ENCODE measurements at places on chromosomes 7 and 10.

DNA sequence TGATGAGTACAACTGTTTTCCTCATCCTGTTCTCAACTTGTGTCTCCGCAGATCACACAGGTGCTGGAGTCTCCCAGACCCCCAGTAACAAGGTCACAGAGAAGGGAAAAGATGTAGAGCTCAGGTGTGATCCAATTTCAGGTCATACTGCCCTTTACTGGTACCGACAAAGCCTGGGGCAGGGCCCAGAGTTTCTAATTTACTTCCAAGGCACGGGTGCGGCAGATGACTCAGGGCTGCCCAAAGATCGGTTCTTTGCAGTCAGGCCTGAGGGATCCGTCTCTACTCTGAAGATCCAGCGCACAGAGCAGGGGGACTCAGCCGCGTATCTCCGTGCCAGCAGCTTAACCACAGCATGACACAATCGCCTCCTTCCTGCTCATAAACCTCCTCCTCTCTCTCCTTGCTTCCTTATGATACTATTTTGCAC, 126.7 kb upstream of the PRSS58 start:
- peak; percentile 5 for DNase-seq

DNA sequence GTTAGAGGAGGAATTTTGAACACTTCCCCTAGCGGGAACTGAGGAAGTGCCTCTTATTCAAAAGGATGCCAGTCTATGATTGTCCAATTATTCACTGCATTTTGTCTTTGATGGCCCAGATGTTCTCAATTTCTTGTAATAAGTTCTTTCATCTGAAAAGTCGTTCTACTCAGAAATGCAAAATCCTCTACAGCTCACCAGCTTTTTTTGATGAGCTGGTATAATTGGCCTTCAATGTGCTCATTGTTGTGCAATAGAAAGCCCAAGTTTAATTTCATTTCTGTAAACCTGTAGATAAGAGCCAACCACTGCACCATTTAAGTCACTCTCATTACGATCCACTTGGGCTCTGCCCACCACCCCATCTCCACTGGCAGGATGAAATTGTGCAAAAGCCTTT, 978.7 kb upstream of the AUTS2 start:
- DNase-seq, result no peak

DNA sequence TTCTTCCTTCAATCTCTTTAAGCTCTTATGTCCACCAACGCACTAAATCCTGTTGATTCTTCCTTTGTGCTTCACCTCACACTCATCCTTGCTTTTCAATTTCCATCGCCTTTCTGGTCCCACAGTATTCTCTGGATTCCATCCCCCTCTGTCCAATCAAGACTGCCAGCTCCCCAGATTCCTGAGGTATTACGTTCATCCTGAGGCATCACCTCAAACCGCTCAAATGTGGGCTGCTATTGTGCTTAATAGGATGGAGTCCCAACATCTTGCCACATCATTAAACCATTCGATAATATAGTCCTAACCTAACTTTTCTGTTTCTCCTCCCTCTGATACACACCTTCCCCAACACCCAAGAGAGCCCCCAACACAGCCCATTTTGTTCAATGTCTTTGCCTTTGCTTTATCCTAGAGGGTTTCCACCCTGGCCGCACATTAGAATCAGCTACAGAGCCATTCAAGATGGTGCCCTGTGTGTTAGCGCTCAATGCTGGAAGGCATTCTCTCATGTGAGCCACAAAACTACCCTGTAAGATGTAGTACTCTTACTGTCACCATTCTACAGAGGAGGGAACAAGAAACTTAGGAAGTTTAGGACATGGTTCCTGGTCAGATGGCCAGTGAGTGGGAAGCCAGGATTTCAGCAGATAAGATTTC, 79.5 kb upstream of the LEP start:
- DNase-seq, result no peak

GRCh38 chr7:30472784-30473775, 5.5 kb downstream of the NOD1 start:
- DNase-seq, result no peak

GRCh38 chr7:127807340-127807739, 155.3 kb downstream of the SND1 start:
- no peak for DNase-seq

DNA sequence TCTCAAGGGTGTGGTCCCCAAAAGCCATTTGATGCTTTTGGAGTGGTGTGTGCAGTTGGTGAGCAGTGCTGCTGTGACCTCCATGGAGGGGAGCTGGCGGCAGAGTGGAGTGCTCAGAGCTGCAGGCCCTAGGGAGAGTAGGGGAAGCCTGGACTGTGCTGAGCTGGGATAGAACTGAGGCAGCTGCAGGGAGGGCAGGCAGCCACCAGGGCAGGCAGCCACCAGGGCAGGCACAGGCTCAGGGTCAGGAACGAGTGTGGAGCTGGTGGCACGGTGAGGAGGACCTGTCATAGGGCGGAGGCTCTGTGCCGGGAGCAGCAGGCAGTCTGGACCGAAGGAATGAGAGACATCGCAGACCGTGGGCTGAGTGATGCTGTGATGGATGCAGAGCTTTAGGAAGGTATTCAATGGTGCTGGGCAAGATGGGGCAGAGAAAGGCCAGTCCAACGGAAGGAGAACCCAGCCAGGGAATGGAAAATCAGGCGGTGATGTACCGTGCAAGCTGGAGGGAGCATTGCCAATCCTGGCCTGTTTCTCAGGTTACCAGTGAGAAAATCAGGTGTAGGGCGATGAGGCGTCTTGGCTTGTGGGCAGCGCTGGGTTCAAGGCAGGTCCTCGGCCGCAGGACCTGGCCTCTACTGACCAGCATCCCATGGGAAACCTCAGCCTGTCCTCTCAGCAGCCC, 152.6 kb downstream of the CAMK1D start:
- DNase-seq, result no peak

DNA sequence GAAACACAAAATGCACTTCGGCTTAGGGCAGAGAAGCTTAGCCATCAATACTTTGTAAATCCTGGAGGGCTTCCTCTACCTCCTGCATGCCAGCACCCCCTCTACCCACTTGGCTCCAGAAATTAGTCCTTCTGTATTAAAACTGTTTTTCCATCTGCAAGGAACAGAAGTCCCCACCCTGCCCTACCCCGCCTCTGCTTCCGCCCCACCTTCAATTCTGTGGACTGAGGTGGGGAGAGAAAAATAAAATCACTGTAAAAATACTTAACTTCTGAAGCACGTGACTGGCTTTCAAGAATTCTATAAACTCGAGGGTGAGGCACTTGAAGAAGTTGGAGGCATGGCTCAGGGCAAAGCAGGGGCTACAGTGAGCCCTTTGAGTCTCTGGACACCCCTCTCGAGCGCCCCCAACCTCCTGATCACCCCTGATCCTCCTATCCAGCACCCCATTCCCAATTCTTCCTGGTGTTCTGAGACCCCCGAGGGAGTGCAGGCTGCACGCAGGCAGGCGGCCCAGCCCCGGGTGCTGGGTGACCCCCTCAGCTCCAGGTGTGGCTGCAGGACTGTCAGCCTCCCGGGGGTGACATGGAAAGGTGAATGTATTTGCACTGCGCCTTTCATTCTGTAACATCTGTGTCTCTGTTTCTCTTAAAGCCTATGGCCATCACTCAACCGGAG, 7.3 kb upstream of the KIAA1217 start:
- no peak for DNase-seq

DNA sequence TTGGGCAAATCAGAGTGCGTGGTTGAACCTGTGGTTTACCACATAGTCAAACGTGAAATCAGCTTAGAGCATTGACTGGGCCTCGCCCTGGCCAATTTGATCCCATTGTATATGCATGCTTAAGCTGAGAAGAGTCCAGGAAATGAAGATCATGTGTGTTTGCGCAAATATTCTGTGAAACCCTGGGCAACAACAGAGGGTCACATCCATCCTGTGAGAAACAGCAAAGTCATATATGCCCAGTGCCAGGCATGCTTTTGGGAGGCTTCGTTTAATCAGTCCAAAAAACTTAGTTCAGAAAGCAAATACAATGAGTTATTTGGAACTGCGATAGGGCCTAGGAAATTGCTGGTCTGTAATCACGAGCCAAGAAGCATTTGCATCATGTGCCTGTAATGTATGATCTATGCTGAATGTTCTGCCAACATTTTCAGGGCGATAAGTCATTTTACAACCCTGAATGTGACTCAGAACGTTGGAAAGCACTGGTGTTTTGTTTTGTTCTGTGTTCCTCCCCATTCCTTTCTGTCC, 412.1 kb upstream of the CELF2 start:
- no peak for DNase-seq

DNA sequence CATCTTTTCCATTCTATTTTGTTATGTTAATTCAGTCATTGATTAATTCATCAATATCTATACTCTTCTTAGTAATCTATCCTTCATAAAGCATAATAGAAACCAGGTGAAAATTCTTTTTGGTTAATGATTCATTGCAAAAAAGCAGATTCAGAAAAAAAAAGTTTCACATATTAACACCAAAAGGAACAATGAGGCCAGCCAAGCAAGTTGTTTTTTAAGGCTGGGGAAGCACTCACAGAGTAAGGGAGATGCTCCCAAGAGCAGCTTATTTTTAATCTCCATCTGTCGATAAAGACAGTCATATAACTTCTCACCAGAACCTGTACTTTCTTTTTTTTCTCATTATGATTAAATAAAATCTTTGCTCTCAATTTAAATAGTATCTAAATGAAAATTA, 95.8 kb downstream of the CACNA2D1 start:
- DNase-seq, result no peak

- no peak for DNase-seq
These were observed 3.6 kb downstream of the PRKAR2B start for GRCh38 chr7:107047902-107048782.

DNA sequence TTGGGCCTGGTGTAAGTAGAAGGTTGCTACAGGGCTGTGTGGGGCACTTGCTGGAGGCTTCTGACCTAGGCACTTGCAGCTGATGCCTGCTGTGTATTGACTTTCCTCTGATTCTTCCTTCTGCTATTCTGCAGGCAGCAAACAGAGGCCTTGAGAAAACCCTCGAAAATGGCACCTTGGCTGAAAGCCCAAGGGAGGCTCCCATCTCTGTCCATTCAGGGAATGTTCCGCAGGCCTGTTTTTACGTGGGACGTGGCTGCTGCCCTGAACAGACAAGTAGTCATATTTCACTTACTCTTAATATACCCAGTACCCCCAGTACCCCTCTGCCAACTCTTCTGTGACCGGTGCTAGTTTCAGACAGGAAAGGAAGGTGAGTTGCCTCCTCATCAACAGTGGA, 664.7 kb downstream of the INHBA start:
- DNase-seq, result no peak

DNA sequence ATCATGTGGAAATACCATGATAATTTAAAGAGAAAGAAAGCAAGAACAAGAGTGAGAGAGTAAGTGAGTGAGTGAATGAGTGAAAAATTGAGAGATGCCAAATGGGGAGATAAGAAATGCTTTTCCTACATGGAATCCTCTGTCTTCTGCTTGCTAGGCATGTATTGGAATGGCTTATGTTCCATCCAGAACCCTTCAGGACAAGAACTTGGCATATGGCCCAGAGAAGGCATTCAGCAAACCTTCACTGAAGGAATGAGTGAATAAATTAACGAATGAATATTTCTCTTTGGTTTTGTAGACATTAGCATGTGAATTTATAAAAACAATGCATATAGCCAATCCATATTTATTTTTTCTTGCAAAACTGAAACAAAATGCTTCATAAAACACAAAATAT, 162.2 kb downstream of the LRRTM3 start:
- no peak for DNase-seq

DNA sequence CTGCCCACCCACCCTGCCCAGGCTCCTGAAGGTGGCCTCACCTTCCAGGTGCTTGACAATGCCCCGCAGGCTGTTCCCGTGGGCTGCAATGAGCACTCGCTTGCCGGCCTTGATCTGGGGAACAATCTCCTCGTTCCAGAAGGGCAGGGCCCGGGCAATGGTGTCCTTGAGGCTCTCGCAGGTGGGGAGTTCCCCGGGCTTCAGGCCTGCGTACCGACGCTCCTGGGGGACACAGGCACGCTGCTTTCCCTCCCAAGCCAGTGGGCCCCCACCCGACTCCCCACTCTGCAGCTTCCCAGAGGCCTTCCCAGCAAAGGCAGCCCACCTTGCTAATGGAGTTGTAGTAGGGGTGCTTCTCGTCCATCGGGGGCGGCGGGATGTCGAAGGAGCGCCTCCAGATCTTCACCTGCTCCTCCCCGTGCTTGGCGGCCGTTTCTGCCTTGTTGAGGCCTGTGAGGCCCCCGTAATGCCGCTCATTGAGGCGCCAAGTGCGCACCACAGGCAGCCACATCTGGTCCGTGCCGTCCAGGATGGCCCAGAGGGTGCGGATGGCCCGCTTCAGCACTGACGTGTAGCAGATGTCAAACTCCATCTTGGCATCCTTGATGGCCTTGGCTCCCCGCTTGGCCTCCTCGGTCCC, 456 bp downstream of the PGAM2 start:
- no peak for DNase-seq

GRCh38 chr10:71393841-71394475, 2.8 kb upstream of the CDH23 start:
- DNase-seq, result no peak

- no peak for DNase-seq
These were observed 30.9 kb upstream of the VDAC2 start for GRCh38 chr10:75179657-75180177.

GRCh38 chr7:137839903-137840779, 6.6 kb downstream of the DGKI start:
- DNase-seq, result no peak

DNA sequence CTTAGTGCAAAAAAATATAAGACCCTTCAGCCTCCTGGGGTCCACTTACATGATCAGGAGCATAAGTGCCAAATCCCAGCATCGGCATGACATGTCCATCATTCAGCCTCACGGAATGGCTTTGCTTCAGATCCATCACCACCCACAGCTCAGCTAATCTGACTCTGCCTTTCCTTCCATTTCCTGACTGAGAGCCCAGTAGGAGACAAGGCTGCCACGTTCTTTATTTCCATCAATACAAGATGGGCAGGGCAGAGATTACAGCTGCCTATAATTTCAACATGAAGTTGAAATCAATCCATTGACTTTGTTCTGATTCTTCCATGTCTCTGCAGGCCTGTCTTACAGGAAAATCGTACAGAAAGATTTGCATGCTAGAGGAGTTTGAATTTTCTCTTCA, 76.4 kb upstream of the UCN3 start:
- DNase-seq, result no peak

- no peak for DNase-seq
These were observed 258.6 kb downstream of the CNTNAP2 start for GRCh38 chr7:146375170-146375569.

- no peak for DNase-seq
These were observed 52.9 kb downstream of the AUTS2 start for GRCh38 chr7:69651101-69651590.

- no peak for DNase-seq
These were observed 63.0 kb upstream of the EGFR start for GRCh38 chr7:54955696-54956420.

- peak; percentile 85 for DNase-seq
These were observed 95.0 kb upstream of the AGBL3 start for GRCh38 chr7:134891262-134891695.

DNA sequence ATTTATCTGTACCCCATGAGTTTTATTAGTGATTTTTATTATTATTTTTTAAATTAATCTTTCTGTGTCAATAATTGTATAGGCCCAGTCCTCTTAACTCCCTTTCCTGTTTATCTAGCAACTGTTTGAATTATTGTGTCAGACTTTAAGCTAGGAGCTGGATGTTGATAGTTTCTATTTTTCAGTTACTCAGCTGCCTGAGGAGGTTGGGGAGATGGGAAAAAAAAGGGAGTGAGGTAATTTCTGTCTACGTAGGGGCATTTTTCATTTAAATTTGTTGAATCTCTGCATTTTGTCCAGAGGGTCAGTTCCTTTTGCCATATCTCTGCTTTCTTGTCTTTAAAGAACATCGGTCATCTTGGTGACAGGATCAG, 5.0 kb upstream of the ZNF518A start:
- no peak for DNase-seq

- no peak for DNase-seq
These were observed 745.8 kb downstream of the GRID1 start for GRCh38 chr10:85620807-85621206.

Data from trophoblast cell (in vitro differentiated cells and primary cell).